Activated naive CD4-positive, alpha-beta T cell treated with Interleukin-2 at 50 U/mL for 16 hours (primary cell): ENCODE measurements at places on chromosomes 7 and 10.

- DNase-seq = no peak
Measured at GRCh38 chr10:91593366-91593765, 39.5 kb downstream of the PPP1R3C start.

- DNase-seq = no peak
Measured at GRCh38 chr10:131806646-131807317, 94.0 kb upstream of the PPP2R2D start.

- DNase-seq = no peak
Measured at GRCh38 chr7:28528899-28529298, 116.6 kb downstream of the CREB5 start.

- DNase-seq = no peak
Measured at GRCh38 chr10:11913079-11913641, 90.0 kb downstream of the PROSER2 start.

DNA sequence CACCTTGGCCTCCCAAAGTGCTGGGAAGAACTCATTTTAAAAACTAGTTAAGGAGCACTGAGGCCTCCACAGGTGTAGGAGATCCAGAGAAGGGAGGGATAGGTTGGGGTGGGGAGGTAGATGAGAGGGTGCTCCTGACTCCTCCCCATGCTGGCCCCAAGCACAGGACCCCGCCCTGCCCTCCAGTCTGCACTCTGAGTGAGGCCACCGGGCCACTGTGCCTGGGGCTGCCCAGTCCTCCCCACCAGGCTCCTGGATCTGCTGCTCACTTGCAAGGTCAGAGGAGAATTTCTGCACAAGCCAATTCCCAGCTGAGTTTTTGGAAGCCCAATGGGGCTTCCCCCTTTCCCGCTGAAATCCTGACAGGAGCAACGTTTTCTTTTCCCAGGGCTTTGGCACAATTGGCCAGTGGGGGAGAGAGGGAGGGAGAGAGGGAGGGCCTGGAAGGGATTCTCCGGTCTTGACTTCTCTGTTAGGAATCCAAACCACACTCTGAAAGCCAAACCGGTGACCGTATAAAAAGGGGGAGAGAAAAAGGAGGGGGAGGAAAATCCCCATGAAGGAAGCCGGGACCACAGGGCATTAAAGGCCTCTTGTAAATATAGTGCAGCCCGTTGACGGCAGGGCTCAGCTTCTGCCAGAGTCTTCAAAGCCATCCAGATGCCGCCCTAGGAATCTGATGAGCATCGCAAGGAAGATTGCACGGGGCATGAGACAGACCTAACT, 116.2 kb downstream of the SH3PXD2A start:
- no peak for DNase-seq

DNA sequence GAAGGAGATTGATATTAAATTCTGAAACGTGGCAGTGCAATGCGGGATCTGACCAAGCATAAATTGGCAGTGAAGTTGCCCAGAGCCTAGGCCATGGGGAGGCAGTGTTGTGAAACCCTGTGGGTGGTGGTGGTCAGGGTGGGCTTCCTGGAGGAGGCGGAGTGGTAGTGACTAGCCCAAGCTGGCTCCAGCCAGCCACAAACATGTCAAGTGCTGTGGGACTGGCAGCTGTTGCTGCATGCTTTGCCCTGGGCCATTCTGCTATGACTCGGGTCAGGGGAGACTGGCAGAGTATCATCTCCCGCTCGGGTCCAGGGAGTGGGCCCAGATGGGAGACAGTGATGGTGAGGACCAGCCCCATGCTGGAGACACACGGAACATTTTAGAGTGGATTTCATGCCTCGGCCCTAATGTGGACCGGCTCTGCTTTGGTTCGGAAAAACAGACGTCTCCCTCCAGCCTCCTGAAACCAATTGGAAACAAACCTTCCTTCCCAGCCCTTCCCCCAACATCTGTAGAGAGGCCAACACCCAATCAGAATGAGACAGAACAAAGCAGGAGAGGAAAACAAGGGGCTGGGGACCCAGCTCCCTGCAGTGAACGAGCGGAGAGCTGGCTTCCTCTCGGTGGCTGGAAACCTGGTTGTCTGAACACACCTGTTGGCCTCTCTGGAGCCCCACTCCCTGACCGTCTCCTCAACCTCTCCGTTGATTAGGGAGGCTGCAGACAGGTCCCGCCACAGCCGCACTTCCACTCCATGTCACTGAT, 58.2 kb downstream of the TMEM270 start:
- DNase-seq = no peak

- no peak for DNase-seq
Measured at GRCh38 chr7:68720697-68721096, 877.6 kb upstream of the AUTS2 start.

- no peak for DNase-seq
Measured at GRCh38 chr7:20085086-20085485, 132.1 kb downstream of the MACC1 start.

- DNase-seq = no peak
Measured at GRCh38 chr7:121307021-121307574, 21.7 kb upstream of the WNT16 start.

- DNase-seq = peak; percentile 11
Measured at GRCh38 chr10:60816628-60817397, 38.5 kb downstream of the CDK1 start.

- DNase-seq = no peak
Measured at GRCh38 chr7:105567024-105567423, 14.3 kb downstream of the EFCAB10 start.

GRCh38 chr7:88669913-88670312, 89.6 kb upstream of the ZNF804B start:
- DNase-seq = no peak

DNA sequence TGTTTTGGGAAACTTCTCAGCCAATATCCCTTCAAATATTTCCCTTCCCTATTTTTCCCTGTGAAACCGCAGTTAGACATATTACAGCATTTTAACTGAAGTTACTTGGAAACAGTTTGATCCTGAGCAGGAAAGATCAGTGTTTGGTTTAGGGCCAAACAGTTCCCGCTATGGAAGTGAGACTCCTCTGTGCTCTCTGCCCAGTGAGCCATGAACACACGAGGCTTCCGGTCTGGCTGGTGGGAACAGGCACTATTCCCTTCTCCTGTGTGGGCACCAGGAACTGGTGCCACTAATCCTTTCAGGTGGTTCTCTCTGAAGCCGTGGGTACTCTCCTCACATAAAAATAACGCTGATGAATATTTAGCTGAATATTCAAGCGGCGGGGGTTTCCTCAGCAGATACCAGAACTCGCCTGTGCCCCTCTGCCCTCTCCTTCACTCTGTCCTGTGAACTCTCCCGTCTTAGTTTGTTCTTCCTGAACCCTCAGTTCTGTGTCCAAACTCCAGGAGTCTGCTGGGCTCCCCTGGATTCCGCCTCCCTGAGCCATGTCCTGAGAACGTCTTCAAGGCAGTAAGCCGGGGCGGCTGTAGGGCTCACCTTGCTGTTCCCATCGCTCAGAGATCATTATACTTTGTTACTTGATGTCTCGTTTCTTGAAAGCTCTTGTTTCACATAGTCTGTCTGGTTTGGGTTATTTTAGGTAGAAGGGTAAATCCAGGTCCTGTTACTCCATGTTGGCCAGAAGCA, 25.7 kb downstream of the FOXL3 start:
- no peak for DNase-seq

- DNase-seq = peak; percentile 74
Measured at GRCh38 chr10:70477661-70478162, 855 bp upstream of the PALD1 start.

- no peak for DNase-seq
Measured at GRCh38 chr7:69429911-69430383, 168.3 kb upstream of the AUTS2 start.

- DNase-seq = no peak
Measured at GRCh38 chr7:120442838-120443237, 169.9 kb downstream of the KCND2 start.

GRCh38 chr10:110083884-110084283, 76.1 kb downstream of the ADD3 start:
- DNase-seq = no peak

DNA sequence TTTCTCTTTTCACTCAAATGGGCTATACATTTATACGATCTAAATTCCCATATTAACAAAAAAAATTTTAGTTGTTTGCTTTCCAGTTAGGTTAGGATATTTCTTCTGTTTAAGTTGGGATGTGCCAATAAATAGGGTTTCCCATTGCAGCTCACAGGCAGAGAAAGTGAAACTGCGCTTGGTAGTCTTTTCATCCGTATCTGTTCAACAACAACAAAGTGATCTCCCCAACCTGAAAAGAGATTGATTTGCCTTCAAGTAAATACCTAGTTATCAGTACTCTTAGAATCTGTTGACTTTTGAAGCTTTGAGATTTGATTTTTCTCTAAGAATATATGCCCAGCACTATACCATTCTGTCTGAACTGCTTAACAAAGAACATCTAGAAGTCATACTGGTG, 143.4 kb downstream of the DYNC1I1 start:
- DNase-seq = no peak

GRCh38 chr10:81019029-81019890, 481.6 kb downstream of the SH2D4B start:
- no peak for DNase-seq

DNA sequence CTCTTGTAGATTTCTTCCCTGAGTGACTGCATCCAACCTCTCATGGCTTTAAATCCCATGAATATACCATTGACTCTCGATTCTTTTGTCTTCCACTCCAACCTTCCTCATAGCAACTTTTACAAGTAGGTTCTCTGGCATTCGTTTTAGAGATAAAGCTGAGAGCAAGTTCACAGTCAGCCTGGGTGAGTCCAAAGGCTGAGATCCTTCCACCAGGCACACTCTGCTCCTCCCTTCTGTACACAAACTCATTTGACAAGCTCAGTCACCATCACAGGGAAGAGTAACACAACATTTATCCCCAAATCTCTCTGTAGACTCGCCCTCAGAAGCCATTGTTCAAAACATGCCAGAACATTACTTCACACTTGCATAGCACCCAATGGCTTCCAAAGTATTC, 10.9 kb downstream of the CTTNBP2 start:
- no peak for DNase-seq

DNA sequence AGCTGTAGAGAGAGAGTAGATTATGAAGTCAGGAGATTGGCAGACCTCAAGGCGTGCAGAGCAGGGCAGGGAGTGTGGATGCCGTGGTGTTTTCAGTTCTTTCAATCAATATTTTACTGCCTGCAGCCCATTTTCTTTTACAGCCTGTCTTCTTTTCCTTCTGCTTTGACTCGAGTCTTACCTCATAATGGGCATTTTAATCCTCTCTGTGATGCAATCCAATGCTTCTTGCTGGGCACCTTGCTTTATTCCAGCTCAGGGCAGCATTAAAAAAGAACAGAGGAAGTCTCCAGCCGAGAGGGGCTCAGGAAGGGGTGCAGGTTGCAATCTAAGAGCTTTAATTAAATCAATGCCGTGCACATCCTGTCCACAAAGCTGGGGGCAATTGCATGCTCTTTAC, 839.0 kb downstream of the LRMDA start:
- DNase-seq = no peak
